Stimulated activated CD8-positive, alpha-beta memory T cell treated with anti-CD3 and anti-CD28 coated beads, Interleukin-7, amount 100 ng/mL, for 4 hours (primary cell): ENCODE measurements at places on chromosomes 16 and 17.
A peak's percentile ranks its signal among the peaks of the same experiment; 100 is the strongest.

DNA sequence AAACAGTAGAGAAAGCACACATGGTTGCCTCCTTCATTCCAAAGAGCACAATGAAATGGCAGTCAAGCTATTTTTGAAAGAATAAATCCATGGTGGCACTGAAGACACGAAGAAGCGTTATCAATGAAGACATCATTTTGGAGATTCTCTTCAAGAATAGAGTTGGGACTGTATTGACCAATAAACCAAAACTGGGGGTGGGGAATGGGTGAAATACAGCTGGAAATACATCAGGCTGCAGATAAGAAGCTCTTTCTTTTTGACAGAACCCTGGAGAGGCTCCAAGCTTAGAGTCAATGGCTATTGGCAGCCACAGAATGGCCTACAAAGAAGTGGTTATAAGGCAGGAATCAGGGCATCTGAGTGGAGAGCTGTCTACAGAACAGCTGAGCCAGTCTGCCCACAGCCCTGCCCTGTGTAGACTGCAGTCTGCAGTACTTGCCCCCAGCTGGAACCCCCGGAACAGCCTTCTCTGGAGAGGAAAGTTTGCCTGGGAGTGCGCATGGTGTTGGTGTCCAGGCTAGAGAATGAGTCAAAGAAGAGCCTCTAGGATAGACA is 100.4 kb downstream of the STX8 start:
- DNase-seq: no peak

GRCh38 chr16:27318392-27319256 is 4.8 kb downstream of the IL4R start:
- DNase-seq: peak; percentile 42

- no peak for DNase-seq
These were observed 9.2 kb upstream of the ANKFY1 start for GRCh38 chr17:4272972-4273368.

DNA sequence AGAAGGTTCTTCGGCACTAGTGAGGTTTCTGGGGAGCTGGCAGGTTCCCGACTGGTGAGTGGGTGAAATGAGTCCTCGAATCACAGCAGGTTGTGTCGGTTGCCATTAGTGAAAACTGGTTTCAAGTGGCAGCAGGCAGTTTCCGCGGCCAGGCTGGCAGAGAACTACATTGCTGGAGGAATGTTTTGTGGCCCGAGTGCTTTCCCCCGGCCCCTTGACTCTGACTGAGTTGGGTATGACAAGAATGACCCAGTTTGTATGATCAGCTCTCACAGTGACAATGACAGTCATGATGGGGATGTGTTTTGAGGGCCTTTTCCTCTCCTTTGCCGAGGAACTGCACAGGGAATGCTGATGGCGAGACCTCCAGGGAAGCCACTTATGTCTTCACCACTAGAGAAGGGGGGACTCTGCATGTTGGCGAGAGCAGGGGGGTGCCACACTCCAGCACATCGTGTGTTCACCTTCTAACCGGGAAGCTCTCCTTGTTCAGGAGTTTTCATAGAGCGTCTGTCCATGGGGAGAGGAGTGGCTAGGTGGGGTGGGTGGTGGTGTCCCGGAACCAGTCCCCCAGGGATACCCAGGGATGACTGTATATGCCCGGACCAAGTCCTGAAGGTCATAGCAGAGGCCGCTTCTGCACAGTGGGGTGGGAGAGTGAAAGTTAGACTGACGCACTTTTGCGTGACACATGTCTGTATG is 206.0 kb upstream of the CHMP6 start:
- DNase-seq: no peak

GRCh38 chr16:57711346-57711745 is 16.7 kb downstream of the DRC7 start:
- no peak for DNase-seq

GRCh38 chr16:27499659-27500055 is 50.1 kb downstream of the GTF3C1 start:
- no peak for DNase-seq

- no peak for DNase-seq
These were observed 23.6 kb downstream of the CENPV start for GRCh38 chr17:16329519-16330271.

DNA sequence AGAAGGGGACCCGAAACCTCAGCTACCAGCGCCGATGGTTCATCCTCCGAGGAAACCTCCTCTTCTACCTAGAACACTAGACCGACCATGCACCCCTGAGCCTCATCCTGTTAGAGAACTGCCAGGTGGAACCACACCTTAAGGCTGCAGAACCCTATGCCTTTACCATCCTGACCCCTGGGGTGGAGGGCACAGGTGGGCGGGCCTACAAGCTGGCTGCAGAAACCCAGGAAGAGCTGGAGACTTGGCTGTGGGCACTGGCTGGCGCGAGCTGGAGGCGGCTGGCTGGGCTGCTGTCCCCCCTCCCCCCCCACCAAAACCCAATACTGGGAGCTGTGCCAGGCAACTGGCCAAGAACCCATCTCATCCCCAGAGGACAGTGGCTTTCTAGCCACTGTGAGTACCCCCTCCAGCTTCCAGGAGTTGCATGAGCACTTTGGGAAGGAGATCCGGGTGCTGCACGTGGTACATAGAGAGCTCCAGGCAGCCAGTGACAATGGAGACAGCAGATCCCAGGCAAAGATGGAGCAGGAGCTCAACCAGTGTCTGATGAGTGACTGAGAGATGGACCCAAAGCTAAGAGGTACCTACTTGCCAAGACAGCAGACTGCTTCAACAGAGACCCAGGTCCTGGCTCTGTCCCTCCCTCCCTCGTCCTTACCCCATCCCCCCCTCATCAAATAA is 1.4 kb upstream of the CD2BP2 start:
- no peak for DNase-seq

GRCh38 chr16:15575293-15576049 is 67.5 kb downstream of the MARF1 start:
- no peak for DNase-seq

DNA sequence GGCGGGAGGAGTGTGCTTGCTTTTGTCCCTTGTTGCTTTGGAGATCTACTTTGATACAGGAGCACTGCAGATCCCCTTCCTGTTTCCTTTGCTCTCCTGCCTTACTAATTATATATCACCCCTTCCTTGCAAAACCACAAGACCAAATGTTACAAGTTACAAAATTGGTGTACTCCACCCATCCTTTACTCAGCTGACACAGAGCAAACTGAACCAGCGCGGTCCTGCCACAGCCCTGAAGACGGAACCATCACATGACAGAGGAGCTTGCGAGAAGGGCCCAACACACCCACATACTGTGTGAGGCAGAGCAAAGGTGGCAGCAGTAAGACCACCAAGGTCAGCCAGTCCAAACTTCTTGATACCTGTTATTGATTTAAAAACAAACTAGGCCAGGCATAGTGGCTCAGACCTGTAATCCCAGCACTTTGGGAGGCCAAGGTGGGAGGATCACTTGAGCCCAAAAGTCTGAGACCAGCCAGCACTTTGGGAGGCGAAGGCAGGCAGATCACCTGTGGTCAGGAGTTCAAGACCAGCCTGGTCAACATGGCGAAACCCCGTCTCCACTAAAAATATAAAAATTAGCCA is 33.2 kb downstream of the CYTH1 start:
- peak; percentile 66 for DNase-seq

- DNase-seq: no peak
These were observed 983.9 kb downstream of the CDH11 start for GRCh38 chr16:64138006-64138405.

- DNase-seq: peak; percentile 17
These were observed 122.1 kb downstream of the SKAP1 start for GRCh38 chr17:48307814-48308411.

DNA sequence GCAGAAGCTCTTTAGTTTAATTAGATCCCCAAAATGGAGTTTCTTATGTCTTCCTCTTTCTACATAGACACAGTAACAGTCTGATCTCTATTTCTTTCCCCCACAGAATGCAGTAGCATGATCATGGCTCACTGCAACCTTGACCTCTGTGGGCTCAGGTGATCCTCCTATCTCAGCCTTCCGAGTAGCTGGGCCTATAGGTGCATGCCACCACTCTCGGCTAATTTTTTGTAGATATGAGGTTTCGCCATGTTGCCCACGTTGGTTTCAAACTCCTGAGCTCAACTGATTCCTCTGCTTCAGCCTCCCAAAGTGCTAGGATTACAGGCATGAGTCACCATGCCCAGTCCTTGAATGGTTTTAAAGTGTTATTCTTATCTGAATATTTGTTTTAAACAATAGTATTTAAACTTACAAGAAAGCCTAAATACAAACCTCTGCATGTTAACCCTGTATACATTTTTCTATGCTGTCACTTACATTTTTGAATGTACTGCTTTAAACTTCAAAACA is 120.6 kb downstream of the GOSR1 start:
- no peak for DNase-seq

GRCh38 chr16:75250809-75251279 is 580 bp downstream of the BCAR1 start:
- DNase-seq: no peak

DNA sequence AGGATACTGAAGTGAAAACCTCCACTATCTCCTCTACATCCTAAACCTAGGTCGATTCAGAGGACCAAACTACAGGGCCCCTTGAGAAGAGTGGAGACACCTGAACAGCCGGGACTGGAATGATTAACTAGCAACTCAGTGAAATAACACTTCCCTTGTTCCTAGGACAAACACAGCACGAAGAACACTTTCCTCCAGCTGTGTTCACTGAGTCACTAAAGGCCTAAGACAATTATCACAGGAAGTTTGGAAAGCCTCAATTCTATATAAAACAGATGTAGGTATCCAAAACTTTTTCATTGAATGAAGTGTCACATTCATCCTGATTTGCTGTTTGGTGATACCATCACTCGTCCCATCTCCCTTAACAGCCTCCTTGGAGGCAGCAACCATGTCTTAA is 15.5 kb upstream of the CUEDC1 start:
- no peak for DNase-seq

GRCh38 chr16:83951544-83951943 is 1.5 kb upstream of the OSGIN1 start:
- DNase-seq: no peak

DNA sequence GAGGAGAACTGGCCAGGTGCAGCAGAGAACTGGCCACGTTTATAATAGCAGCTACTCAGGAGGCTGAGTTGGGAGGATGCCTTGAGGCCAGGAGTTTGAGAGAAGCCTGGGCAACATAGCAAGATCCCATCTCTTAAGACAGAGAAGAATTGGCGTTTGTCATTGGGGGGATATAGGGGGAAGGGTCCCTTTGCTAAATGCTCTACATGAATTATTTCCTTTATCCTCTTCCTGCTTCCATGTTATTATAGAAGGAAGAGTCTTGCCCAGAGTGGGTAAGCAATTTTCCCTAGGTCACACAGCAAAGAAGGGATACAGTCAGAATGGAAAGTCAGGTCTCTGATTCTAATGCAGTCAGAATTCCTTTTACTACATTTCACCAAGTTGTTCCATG is 68.0 kb downstream of the MYH11 start:
- no peak for DNase-seq

- peak; percentile 17 for DNase-seq
These were observed 355.3 kb downstream of the TOX3 start for GRCh38 chr16:52191531-52192134.

- no peak for DNase-seq
These were observed at the start of gene CHAD for GRCh38 chr17:50468304-50469207. CHAD (minus strand) TSS chr17:50468880; CDS start chr17:50468813, 67 bp downstream.

DNA sequence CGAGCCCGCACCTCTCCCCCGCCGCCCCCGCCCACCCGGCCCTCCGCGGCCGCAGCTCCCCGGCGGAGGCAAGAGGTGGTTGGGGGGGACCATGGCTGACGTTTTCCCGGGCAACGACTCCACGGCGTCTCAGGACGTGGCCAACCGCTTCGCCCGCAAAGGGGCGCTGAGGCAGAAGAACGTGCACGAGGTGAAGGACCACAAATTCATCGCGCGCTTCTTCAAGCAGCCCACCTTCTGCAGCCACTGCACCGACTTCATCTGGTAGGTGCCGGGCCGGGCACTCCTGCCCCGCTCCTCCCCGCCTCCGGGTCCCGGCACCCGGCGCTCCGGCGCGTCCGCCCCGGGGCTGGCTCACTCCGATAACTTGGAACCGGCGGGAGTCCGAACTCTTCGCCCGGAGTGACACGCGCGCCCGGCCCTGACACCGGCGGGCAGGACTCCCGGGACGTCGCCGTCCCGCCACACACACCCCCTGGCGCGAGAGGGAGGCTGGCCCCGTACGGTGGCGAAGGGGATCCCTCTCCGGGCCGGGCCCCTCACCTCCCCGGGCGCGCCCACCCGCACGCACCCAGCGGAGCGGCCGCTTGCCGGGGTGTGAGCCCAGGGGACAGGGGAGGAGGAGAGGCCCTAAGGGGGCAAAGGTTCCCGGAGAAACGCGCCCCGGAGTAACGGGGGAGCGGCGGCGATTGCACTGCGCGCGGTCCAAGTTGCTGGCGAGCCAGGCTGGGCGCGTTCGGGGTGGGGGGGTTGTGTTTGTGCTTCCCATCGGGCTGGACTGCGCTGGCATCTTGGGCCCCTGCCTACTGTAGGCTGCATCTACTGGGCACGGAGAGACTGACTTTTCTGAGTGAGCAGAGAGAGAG is 581 bp downstream of the PRKCA start:
- peak; percentile 35 for DNase-seq

DNA sequence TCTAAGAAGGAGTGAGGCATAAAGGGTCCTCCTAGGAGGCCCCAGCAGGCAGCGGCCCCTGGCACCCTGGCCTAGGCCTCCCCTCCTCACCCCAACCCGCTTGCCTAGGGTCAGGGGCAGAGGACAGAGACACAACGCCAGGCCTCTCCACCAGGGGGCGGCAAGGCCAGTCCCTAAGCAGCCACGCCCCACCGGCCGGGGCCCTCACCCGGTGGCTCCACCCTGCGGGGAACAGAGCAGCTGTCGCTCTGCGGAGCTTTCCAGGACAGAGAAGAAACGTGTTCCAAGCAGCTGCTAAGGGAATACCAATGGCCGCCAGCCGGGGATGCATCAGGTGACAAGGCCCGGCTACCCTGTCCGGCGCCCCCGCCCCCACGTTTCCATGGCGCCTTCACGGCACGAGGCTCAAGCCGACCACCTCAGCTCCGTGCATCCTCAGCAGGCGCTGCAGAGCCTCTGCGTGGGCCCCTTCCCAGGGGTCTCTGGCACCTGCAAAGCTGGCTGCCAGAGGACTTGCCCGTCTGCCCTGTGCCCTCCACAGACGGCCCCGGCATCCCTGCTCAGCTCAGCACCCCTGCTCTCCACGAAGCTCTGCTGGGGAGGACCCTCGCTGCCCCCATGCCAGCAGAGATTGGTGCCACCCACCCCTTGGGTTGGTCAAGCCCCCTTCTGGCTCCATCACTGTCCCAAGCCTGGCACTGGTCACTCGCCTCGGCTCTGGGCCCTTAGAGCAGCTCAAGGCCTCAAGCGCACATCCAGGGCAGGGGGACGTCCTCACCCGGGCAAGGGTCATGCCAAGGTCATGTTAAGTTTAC is 5.6 kb downstream of the ZNF598 start:
- peak; percentile 55 for DNase-seq

GRCh38 chr16:82219298-82219697 is 49.3 kb upstream of the MPHOSPH6 start:
- DNase-seq: no peak

- DNase-seq: no peak
These were observed 4.3 kb downstream of the MT1H start for GRCh38 chr16:56673921-56674320.

DNA sequence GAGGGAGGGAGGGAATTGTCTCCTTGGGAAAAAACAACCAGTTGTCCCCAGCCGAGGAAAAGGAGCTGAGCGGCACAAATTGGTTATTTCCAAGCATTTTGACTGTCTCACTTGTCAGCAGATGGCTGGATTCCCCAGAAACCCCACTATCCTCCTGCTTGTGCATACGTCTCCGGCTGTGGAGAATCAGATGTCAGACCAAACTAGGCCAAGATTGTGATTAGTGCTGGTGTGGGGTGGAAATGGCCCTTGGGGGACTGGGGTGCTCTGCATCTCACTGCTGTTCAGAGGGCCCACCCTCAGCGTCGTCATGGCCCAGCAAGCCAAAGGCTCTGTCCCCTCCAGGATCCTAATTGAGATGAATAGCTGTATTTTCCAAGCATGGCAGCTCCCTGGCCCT is 131.7 kb upstream of the HSBP1 start:
- DNase-seq: no peak
